ENCODE measurements at places on chromosomes 1 and 21.
A peak's percentile ranks its signal among the peaks of the same experiment; 100 is the strongest.

DNA sequence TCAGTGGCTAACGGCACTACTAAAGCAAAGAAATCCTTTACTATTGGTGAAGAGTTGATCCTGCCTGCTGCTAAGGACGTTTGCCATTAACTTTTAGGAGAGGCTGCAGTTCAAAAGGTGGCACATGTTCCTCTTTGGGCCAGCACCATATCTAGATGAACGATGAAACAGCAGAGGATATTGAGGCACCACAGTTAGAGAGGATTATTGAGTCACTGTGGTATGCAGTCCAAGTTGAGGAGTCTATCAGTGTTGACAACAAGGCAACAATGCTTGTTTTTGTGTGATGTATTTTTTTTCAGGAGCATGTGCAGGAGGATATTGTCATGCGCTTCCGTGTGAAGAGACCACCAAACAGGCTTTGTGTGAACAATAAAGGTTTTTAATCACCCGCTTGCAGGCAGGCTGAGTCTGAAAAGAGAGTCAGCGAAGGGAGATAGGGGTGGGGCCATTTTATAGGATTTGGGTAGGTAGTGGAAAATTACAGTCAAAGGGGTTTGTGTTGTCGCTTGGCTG is 80.9 kb downstream of the UCHL5 start:
- DNase-seq: no peak

GRCh38 chr1:8721679-8722324 is 95.6 kb downstream of the RERE start:
- no peak for DNase-seq

DNA sequence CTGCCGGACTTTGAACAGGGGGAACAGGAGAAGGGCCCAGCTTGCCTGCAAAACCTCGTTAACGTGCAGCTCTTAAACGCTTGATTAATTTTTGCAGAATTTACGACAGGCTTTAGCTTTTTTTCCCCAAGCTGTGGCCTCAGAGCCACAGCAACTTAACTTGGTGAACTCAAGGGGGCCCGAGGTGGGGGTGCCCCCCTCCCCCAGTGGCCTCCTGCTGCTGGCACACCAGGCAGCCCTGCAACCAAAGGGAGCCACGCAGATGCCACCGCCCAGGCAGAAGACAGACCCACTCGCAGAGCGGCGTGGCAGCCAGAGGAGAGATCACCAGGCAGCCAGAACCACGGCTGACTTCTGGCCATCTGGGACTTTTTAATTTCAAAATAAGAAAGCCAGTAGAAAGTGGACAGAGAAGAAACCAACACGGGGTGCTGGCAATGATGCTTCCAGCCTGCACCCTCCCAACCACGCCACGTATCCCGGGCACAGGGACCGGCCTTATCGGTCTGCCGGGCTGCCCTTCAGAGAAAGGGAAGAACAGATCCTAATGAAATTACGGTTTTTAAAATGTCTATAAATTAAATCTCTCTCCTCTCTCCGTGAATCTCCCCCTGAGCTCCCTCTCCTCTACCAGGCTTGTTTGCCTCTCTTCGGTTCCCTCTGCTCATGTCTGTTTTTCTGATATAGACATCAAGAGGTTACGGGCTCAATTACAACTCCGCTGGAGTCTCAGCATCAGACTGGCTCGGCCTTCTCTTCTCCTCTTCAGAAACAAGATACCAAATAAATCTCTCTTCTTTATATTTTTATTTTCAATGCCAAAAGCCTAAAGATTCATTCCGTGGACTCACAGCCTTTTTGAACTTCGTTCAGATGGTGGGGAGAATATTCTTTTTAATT is 6.4 kb downstream of the CASZ1 start:
- DNase-seq: no peak

DNA sequence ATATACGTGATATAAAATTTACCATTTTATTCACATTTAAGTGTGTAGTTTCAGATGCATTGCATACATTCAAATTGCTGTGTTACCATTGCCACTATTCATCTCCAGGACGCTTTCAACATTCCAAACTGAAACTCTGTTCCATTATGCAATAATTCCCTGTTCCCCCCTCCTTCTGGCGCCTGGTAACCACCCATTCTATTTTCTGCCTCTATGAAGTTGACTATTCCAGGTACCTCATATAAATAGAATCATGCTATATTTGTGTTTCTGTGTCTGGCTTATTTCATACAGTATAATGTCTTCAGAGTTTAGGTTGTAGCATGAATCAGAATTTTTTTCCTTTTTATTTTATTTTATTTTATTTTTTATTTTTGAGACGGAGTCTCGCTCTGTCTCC is 41.7 kb downstream of the SLC22A15 start:
- DNase-seq: no peak

DNA sequence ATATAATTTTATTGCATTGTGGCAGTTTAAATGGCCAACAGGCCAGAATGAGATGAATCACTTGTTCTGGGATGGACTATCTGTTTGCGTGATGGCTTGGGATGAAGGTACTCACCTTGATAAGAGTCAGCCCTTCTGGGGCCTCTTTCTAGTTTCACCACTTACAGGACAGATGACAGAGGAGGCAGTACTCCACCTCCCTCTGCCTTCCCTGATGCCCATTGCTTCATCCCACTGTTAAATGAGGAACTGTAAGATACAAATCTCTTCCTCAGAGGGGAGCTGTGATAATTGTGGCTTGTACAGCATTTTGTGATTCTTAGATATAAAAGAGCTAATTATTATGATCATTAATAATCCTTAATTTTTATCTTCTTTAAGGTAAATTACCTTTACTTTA is 3.7 kb upstream of the TCHH start:
- DNase-seq: no peak

GRCh38 chr1:245550720-245551043 is 395.9 kb downstream of the KIF26B start:
- no peak for DNase-seq

- DNase-seq: no peak
These were observed 1.7 kb upstream of the ZBTB18 start for GRCh38 chr1:244049162-244050013.

GRCh38 chr1:25204797-25205480 is 27.4 kb downstream of the SYF2 start:
- DNase-seq: no peak

DNA sequence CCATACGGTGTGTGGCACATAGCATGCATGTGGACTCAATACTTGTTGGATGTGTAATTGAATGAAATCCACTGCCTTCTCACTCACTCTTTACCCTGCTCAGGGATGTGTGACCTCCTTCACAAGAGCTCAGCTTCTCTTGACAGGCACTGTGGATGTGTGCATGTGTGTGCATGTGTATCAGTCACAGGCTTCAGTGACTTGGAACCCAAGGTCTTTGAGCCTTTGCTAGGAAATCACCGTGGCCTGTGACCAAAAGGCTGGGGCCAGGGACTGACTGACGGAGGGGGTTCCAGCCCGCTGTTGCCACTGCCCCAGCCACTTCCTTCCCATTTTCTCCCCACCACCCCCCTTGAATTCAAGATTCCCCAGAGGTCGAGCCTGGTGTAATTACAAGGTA is 144.4 kb upstream of the POU3F1 start:
- DNase-seq: no peak

DNA sequence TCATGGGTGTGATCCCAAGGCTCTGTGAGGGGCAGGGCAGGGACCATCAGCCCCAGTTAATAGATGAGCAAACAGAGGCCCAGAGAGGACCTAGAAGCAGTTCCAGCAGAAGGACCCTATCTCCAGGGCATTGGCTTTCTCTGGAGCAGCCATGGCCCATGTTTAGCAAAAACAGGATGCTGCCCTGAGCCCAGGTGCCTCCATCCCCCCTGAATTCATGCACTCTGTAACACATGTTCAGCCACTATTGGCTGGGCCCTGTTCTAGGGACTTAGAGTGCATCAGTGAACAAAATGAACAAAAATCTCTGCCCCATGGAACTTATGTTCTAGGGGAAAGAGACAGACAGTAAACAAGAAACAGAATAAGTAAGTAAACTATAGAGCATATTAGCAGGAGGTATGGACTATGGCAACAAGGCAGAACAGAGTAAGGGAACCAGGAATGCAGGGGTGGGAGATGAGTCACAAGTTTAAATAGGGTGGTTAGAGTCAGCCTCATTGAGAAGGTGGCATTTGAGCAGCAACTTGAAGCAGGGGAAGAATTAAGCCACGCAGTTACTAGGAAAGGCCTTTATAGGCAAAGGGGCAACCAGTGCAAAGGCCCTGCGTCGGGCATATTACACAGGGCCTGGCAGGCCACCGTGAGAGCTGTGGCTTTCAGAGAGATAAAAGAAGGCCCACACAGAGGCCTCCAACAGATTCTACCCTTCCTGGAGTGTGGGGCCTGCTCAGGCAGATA is 185.9 kb upstream of the EDN2 start:
- no peak for DNase-seq

GRCh38 chr1:161138431-161138830 is 6.0 kb upstream of the DEDD start:
- no peak for DNase-seq

GRCh38 chr1:41051022-41051421 is 29.5 kb upstream of the SLFNL1 start:
- DNase-seq: no peak

- no peak for DNase-seq
These were observed 13.6 kb upstream of the OR2B11 start for GRCh38 chr1:247471445-247472016.

DNA sequence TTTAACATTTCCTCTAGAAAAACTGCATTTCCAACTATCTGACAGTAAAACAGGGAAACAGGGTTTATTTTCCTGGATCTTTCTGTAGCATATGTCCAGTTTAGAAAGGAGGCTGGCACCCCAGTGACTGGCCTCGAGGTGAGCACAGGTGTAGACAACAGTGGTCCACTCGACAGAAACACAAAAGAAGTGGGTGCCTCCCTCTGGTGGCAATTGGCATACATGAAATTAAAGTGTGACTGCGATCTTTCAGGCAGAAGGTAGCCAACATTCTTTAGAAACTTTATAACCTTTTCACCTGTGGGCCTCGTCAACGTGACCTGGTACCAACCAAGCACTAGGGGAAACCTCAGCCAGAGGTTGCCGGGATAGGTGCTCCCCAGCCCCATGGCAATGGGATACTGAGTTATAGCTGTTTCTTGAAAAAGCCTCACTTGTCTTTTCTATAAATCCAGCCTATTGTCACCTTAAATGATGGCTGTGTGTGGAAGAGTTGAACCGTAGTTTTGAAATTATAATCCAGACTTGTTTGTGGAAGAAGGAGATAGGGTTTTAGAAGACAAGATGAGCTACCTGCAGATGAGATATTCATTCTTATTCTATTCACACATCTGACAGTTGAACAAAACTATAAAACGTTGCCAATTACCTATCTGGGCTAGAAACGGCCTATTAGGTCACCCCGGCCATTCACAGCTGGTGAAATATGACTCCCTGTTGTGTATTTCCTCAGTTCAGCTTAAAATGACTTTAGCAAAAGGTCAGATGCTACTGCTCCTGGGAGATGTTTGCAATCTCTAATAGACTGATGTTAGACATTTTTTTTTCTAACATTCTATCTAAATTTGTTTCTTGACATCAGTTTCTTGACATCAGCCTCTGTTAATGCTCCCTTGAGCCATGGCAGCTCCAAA is 44.3 kb downstream of the PCP4 start:
- DNase-seq: no peak

DNA sequence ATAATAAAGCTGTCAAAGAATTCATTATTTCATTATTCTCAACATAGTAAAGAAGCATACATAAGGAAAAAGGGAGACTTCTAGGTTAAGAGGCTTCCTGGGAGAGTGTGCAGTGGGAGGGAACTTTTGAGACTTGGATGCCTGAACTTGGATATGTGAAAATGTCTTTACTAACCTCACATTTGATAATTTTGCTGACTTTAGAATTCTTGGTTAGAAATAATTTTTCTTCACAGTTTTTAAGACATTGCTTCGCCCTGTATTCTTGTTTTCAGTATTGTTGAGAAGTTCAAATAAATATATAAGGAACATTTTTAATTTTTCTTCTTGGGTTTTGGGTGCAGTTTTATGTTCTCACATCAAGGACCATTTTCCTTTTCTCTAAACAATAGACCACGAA is 40.0 kb downstream of the GPSM2 start:
- no peak for DNase-seq

DNA sequence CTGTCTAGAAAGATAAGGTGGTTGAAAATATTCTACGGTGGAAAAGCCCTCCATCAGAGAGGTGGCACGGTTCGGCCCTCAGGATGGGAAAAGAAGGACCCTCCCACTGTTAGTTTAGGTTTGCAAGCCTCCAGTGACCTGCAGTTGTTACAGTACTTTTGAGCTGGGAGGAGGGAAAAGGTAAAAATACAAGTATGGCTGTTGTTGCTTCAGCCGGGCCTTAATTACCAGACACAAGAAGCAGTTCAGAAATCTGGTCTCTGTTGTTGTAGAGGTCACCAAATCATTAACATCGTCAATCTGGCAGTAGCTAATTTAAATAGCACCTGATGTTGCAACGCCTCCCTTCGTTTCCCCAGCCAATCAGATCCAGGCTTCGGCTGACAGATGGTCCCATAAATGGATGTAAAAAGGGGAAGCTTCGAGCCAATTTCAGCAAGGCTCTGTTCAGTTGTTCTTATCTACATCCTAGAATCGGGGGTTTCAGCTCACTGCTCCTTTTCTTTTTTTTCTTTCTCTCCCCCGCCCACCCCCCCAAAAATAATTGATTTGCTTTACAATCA is at the start of gene ELAVL4:
TSS of gene ELAVL4 (plus strand) at position 424 of the 563 bp plus-strand sequence. CDS start 270 bp downstream, outside the sequence.
- peak; percentile 94 for DNase-seq

- no peak for DNase-seq
These were observed 687 bp downstream of the TGFBR3 start for GRCh38 chr1:91885213-91885715.

- no peak for DNase-seq
These were observed 113.0 kb upstream of the PBX1 start for GRCh38 chr1:164446020-164446419.

GRCh38 chr1:45785583-45785982 is 17.8 kb upstream of the MAST2 start:
- DNase-seq: no peak

DNA sequence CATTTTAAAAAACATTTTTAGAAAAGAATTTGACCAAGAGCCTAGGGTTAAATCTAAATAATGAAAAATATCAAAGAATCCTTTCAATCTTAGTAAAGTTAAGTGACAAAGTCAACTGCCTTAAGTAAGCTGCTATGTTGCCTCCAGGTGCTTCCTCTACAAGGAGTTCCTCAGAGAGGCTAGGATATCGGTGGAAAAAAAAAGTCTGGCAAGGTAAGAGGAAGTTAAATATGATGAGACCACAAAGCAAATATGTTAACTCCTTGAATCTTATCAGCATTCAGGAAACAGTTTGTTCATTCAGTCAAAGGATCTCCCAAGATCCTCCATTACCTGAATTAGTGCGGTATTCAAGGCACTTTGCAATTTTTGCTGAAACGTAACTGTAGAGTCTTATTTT is 563.5 kb downstream of the PTPRC start:
- DNase-seq: no peak

DNA sequence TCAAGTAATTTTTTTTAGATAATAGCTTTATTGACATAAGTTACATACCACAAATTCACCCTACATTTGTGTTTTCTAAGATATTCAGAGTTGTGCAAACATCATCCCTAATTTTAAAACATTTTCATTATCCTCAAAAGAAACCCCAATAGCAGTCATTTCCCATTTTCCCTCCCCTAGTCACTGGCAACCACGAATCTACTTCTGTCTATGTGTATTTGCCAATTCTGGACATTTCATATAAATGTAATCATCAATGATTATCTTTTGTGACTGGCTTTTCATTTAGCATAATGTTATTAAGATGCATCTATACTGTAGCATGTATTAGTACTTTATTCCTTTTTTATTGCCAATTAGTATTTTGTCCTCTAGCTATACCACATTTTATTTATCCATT is 88.8 kb upstream of the SLFNL1 start:
- DNase-seq: no peak
